Activated CD4-positive, alpha-beta T cell treated with anti-CD3 and anti-CD28 coated beads, Interleukin-2, amount 50 U/mL, for 48 hours (primary cell): ENCODE measurements at places on chromosomes 1 and 21.

DNA sequence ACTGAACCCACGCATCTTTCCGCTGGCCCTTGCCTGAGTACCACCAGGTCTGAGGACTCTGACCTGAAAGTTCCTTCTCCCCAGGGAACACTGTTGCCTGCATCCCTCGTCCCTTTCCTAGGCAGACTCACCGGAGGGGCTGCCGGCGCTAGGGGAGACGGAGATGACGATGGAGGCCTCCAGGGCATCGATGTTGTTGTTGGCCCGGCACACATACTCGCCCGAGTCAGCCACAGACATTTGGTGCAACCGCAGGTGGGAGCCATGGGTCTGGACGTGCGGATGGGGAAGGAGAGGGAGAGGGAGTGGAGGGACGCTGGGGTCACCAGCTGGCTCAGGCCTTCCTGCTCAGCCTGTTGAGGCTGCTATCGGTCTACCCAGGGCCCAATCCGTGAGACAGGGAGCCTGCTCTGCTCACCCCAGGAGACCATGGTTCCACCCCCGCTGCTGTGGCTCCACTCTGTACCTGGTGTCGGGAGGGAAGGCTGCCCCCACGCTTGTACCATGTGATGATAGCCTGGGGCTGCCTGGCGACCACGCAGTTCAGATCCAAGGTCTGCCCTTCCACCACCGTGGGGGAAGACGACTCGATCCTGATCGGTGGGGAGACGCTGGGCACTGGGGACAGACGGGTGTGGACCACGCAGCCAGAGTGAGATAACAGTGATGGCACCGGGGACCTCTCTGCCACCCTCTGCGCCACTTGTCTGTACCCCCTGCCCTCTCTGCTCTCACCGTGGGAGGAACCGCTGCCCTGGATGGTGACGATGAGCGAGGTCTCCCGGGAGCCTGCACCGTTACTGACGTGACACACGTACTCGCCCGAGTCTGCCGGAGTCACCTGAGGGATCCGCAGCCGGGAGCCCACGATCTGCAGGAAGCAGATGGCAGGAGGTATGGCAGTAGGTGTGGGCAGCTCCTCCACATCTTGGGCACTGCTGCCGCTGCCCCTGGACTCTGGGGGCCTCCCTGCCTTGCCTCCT is 35.4 kb downstream of the LDLRAD2 start:
- DNase-seq, result no peak

GRCh38 chr1:84373436-84374141 is 24.7 kb upstream of the DNASE2B start:
- no peak for DNase-seq

DNA sequence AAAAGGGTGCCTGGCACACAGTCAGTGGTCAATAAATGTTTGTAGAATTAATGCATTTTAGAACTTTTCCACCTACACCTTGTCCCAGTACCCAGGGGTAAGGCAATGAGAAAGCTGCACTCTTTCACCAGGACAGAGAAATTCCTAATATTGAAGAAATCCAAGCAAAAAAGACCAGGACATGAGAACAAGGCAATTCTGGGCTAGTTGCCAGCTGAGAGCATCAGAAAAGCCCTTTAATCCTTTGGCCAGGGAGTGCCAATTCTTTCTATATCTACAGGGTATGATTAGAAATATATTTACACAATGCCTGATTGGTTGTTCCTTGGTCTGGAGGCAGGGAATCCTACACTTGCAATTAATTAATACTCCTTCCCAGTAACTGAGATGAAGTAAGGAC is 492.4 kb upstream of the NFIA start:
- no peak for DNase-seq

DNA sequence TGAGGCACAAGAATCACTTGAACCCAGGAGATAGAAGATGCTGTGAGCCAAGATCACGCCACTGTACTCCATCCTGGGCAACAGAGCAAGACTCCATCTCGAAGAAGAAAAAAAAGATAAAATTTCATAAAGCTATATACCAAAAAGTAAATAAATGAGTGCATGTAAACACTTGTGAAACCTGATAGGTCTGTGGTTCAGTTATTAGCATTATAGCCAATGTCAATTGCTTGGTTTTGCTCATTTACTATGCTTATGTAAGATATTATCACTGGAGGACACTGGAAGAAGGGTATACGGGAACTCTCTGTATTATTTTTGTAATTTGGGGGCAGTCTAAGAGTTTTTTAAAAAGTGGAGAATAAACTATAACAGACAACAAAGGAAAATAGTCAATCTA is 17.7 kb upstream of the TAL1 start:
- no peak for DNase-seq

DNA sequence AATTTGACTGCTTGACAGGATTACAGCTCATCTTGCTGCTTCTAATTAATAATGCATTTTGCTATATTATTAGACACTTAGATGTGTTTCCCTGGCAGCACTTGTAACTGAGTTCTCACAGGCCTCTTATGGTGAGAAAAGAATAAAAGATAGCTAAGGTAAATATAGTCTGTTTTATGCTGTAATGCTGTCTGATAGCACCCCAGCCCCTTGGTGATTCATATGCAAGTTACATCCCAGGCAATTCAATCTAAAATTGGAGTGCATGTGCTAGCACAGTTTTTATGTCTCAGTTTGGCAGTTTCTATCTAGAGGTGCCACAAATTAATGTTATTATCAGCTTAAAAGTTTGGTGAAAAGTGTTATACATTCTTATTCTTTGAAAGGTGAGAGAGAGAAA is 42.2 kb downstream of the RGS13 start:
- DNase-seq, result no peak

DNA sequence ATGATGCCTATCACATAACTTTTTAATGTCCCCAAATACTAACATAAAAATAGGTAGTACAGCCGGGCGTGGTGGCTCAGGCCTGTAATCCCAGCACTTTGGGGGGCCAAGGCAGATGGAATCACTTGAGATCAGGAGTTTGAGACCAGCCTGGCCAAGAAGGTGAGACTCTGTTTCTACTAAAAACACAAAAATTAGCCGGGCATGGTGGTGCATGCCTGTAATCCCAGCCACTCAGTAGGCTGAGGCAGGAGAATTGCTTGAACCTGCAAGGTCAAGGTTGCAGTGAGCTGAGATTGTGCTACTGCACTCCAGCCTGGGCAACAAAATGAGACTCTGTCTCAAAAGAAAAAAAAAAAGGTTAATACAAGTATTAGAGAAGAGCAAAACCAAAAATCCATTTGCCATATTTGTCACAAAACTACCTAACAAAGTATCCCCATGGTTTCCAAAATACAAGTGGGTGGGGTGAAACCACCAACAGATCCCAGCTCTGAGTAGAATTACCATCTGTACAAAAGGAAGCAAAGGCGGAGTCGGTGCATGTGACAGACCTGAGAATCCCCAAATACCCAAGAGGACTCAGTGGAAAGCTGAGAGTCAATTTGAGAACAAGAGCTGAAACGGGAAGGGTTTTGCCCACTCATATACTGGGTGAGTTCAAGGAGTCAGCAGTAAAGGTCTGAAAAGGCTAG is 113.2 kb downstream of the TOMM20 start:
- peak; percentile 74 for DNase-seq

DNA sequence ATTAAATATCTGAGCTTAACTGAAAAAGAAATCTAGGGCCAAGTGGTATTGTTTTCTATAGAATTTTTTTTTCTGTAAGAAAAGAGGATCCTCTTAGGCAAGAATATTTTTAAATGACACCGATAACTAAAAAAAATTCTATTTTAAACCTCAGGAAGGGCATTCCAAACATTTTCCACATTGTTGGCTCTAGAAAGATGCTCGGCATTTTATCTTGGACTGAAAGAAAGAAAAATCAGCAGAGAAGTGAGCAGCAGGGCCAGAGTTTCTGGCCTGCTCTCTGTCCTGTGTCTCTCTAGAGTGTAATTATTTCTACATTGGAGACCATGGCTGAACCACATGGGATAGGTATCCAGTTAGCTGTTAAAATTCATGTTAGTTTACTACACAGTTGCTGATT is 192.5 kb upstream of the GREM2 start:
- no peak for DNase-seq

DNA sequence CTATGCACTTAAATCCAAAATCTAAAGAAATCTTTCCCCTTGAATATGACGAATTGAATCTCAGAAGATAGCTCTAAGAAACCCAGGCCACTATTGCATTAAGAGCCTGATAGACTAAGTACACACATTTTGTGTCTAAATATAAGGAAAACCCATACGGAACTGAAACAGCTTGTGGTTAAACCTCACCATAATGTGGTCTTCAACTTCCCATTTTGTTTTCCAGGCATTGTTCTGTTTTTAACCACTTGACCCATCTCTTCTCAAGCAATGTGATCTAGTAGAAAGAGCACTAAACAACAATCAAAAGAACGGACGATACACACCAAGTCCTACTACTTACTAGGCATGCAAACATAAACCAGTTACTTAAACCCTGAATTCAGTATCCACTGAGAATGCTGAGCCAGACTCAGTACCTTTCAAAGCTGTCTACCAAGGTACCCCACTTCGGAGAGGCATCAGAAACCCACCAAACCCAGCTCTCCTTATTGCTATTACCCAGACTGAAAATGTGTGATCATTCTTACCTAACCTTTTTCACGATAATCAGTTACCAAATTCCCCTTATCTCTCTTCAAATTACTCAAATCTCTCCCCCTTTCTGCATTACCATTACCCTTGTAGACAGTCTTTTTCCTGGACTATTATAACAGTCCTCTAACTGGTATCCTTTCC is 12.8 kb downstream of the OTUD7B start:
- DNase-seq, result peak; percentile 12

DNA sequence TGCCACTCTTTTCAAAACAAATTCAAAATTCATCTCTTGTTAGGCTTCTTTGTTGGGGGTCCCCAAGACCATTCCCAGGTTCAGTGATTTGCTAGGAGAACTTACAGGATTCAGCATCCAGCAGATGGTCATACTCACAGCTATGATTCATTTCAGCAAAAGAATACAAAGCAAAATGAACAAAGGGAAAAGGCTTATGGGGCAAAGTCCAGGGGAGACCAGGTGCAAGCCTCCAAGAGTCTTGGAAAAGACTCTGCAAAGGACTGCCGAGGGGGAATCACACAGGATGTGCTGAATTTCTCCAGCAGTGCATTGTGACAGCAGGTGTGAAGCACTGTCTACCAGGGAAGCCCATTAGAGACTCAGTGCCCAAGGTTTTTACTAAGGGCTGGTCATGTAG is 7.3 kb downstream of the TRAF5 start:
- DNase-seq, result no peak

- no peak for DNase-seq
Observed at GRCh38 chr1:207922554-207922953, 11.6 kb upstream of the CD34 start.

DNA sequence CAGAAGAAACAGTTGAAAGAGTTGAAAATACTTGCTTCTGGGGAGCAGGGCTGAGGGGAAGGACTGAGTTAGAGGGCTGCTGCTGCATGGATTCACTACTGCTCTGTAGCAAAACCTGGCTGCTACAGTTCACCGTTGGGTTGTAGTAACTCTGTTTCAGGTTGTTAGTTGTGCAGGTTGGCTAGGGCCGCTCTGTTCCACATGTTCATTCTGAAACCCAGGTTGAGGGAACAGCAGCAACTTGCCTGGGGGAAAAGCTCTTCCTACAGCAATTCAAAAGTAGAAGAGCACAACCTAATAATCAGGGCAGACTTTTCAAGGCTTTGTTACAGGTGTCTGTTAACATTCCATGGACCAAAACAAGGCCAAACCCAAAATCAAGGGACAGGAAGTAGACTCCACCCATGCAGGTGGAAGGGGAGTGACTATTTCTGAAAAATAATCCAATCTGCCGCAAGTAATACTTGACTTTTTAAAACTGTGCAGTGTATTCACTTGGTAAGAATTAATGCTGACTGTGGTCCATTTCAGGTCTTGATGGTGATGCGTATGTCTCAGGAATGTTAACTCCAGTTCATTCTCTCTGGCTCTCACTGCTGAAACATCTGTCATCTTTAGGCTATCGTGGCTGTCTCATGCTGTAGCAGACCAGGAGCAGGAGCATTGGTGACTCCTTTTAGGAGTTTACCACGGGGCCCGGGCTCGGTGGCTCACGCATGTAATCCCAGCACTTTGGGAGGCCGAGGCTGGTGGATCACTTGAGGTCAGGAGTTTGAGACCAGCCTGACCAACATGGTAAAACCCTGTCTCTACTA is 5.1 kb upstream of the PARK7 start:
- DNase-seq, result no peak

GRCh38 chr21:26801498-26801897 is 43.7 kb downstream of the ADAMTS1 start:
- DNase-seq, result no peak

DNA sequence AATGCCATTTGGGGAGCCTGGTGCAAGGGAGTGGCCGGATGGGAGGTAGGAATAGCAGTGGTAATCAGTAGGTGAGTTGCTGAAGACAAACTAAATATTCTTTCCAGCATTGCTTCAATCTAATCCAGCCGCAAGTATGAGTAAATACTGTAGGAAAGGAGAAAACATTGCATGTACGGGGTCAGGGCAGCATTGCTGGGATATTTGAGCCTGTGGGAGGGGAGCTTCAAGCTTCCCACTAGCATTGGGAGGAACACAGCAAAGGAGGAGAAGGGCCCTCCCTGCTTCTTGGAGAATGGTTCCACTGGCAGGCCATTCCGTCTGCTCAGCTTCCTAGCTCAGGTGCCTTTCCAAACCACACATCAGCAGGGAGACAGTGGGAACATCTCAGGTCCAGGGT is 15.2 kb downstream of the CAPN2 start:
- no peak for DNase-seq

DNA sequence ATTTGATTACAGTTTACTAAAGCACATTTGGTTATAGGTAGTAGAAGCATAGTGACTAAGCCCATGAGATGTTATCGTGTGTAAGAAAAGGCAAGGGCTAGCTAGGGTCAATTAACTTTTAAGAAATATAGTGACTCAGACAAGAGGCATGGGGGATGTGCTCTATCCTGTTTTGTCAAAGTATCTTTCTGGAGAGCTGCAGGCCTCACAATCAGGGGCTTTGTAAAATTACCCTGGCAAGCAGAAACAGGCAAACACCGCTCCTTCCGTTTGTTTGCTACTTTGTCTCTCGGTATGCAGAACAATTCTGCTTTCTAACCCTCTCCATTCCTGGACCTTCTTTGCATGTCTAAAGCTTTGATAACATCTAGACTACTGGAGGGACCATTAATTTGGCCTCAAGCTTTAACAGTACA is 26.1 kb upstream of the ZNF697 start:
- DNase-seq, result no peak

DNA sequence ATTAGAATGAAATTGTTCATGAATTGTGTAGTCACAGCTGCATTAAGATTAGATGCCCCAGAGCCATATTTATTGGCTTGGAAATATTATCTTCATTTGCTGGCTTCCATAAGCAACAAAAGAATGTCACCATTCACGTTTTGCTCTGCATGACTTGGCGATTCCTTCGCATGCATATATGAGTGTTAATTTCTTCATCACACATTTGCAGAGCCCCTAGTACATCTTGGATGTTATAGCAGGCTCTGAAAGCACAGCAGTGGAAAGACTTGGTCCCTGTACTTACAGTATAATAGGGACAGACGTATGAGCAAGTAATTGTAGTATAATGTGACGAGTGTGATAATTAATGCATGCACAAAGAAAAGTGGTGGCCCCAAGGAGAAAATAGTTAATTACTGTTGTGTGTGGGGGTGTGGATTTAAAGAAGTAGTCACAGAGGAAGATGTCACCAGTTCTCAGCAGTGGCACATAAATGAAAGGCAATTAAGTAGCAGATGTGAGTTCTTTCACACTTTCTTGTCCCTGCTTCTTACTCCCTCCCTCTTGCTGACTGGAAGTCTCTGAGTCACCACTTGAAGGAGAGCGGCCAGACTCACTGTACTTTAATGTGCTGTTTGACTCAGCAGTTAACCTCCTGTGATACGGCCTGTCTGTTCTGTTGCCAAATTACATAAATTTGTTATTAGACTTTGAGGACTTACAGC is 21.0 kb downstream of the S100A10 start:
- DNase-seq, result no peak
